Non-pigmented ciliary epithelial cell (primary cell): ENCODE measurements at places on chromosomes 7 and 10.
A peak's percentile ranks its signal among the peaks of the same experiment; 100 is the strongest.

- DNase-seq = no peak
Observed at GRCh38 chr7:191981-192649, at the start of gene FAM20C. TSS of gene FAM20C (plus strand) at chr7:192571. CDS start at chr7:193200, 629 bp downstream.

- DNase-seq = no peak
Observed at GRCh38 chr7:108802650-108803049, 233.0 kb downstream of the DNAJB9 start.

DNA sequence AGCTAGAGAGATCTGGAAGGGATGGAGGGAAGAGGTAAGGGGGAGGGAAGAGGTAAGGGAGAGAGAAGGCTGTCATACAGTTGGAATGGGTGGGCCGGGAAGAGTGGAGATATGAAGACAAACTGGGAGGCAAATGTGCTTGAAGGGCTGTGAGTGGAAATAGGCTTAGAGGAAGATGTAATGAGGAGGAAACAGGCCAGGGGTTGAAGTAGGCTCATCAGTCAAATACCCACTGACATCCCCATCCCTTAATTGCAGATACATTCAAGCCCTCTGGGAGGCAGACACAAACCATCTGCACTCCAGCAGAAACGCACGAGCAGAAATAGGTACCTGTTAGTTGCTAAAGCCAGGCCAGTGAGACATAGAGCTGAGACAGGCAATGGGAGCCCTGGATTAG is 2.1 kb downstream of the SYNPO2L start:
- no peak for DNase-seq

- peak; percentile 11 for DNase-seq
Observed at GRCh38 chr10:98878418-98878817, 357.2 kb downstream of the HPSE2 start.

DNA sequence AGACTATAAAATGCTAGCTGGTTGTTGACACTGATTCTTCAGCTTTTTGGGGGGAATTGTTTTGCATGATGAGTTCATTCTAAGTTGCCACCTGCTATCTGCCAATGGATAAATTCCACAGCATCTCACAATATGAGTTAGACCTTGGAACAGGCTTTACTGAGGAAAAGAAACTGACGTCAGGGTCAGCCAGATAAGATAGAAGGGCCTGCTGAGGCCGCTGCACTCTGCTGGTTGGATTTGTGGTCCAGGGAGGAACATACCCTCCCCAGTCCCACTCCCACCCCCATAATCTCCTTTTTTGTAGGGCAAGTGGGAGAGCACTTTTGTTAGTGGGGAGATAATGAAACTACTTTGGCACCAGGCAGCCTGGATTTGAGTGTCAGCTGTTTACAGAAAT is 110.6 kb upstream of the PRR15 start:
- DNase-seq = no peak

DNA sequence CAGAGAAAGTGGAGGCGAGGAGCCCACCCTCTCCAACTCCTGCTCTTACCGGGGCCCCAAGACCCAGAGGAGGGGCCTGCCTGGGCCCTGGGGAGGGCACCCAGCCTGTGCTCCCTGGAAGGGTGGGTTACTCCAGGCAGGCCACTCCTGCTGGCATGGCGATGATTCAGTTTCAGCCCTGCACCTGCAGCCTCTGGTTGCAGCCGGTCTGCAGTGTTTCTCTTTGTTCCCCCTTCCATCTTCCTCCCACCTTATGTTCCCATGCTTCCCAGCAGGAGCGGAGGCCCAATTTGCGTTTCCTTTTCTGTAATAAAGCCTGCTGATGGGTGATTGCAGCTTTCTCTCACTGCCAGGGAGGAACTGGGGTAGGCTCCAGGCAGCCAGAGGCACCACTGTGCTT is 53.2 kb upstream of the FAM20C start:
- DNase-seq = no peak

- DNase-seq = no peak
Observed at GRCh38 chr7:148507787-148508186, 82.8 kb upstream of the C7orf33 start.

DNA sequence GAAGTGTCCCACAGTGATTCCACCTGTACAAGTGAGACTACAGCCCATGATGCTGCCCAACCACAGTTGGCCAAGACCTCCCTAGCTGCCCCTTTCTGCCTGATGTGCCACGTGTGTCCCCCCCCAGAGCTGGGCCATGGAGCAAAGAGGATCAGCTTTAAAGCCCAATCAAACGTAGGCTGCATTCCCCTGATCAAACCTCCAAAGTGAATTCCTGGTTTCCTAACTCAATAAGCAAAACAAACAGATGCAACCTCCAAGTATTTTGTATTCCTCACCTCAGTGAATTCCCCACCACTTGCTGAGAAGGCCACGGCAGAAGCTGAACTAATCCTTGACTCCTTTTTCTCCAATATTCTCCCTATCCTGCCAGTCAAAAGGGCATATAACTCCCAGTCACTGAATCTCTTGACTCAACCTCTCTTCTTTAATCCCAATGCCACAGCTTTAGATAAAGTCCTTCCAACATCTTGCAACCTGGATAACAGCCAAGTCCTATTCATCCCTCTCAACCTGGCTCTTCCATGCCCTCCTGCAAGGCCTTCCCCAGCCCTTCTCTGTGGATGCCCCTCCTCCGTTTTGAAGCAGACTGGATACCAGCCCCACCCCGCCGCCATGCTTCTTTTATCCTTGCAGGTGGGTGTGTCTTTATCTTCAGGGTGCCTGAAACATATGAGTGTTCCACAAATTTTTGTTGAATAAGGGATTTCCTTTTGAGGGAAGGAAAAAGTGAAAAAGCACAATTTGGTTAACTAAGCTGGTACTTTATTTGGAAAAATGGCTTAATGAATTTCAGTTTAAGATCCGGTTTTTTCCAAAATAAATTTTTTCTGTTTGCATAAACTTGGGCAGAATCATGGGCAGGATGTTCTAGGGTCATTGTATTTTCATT is 285.2 kb upstream of the MKLN1 start:
- DNase-seq = no peak

- no peak for DNase-seq
Observed at GRCh38 chr7:22733761-22734160, 6.8 kb downstream of the IL6 start.

DNA sequence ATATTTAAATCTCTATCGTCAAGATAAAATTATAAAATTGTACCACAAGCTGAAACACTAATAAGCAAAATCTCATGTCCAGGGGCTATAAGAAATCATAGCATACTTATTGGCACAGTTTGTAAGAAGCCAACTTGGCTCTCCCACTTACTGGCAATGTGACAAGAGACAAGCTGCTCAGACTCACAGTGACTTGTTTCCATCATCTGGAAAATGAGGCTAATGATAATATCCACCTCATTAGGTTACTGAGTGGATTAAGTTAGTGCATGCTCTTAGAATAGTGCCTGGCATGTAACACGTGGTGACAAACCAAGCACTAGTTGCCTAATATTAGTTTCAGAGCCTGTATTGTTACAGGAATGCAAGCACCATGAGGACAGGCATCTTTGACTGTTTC is 234.4 kb downstream of the GLI3 start:
- no peak for DNase-seq

GRCh38 chr7:130493275-130493873 is 1.5 kb downstream of the MEST start:
- DNase-seq = no peak

DNA sequence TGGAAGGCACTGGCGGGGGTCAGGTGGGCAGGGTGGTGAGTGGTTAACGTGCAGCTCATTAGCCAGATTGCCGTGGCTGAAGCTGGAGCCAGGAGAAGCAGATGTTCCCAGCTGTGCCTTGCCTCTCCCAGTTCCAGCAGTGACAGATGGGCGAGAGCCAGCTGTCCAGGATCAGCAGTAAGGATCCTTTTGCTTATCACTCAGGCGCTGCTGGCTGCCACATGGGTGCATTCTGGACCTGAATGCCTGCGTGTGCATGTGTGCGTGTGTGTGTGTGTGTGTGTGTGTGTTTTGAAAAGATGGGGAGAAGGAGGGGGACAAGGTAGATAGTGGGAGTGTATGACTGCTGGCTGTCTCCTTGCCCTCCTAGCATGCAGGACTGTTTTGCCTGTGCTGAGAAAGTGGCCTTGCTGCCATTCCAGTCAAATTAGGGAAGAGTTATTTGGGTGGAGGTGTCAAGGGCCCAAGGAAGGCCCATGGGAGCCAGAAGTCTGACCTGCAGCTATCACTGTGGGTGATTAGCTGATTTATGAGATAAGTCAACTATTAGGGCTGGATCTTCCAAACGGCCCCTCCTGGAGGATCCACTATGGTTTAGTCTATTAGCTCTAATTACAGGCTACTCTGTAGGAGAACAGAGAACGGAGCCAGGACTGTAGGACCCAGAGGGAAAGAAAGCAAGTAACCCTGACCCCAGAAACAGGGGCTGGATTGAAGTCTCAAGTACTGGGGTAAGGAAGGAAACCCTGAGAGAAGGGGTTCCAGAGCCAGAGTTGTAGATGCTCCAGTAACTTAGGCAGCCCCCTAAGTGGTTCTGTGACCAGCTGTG is 3.3 kb downstream of the EPHA1 start:
- DNase-seq = no peak

DNA sequence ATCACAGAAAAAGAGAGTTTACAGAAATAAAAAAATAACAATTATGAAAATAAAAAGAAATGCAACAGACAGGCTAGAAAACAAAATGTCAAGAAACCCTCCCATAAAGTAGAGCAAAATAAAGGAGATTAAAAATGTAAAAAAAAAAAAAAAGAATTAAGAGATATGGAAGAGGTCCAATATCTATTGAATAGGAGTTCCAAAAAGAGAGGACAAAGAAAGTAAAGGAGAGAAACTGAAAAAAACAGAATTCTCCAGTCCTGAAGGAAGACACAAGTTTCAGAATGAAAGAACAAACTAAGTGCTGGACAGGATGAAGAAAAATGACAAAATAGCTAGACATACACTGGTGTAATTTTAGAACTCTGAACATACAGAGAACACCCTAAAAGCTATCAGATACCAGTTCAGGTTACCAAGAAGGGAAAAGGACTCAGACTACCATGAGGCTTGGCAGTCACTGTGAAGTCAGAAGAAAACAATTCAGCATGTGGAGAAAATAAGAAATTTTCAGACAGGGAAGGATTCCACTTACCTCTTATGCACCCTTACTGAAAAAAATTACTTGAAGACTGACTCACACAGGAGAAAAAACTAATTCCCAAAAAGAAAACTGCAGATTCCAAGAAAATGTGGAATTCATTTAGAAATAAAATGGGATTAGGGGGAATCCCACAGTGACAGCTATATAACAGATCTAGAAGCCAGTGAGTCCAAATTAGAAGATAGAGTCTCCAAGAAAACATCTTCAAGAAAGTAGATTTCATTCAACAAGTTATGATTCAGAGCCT is 40.4 kb upstream of the ABLIM1 start:
- DNase-seq = no peak

GRCh38 chr10:125608474-125608873 is 74.5 kb downstream of the TEX36 start:
- no peak for DNase-seq

- DNase-seq = no peak
Observed at GRCh38 chr10:51162002-51162401, 87.7 kb downstream of the PRKG1 start.

DNA sequence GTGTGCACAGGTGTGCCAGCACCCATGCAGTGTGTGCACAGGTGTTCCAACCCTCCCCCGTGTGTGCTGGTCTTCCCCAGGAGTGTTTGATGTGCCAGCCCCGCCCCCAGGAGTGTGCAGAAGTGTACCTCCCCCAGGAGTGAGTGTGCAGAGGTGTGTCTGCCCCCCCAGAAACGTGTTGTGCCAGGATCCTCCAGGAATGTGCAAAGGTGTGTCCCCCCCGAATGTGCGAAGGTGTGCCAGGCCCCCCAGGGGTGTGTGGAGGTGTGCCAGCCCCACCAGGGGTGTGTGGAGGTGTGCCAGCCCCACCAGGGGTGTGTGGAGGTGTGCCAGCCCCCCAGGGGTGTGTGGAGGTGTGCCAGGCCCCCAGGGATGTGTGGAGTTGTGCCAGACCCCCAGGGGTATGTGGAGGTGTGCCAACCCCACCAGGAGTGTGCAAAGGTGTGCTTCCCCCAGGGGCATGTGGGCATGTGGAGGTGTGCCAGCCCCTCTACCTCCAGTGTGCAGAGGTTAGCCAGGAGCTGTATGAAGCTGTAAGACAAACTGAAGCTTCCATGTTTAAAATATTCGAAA is 33.2 kb downstream of the CHST15 start:
- DNase-seq = no peak

DNA sequence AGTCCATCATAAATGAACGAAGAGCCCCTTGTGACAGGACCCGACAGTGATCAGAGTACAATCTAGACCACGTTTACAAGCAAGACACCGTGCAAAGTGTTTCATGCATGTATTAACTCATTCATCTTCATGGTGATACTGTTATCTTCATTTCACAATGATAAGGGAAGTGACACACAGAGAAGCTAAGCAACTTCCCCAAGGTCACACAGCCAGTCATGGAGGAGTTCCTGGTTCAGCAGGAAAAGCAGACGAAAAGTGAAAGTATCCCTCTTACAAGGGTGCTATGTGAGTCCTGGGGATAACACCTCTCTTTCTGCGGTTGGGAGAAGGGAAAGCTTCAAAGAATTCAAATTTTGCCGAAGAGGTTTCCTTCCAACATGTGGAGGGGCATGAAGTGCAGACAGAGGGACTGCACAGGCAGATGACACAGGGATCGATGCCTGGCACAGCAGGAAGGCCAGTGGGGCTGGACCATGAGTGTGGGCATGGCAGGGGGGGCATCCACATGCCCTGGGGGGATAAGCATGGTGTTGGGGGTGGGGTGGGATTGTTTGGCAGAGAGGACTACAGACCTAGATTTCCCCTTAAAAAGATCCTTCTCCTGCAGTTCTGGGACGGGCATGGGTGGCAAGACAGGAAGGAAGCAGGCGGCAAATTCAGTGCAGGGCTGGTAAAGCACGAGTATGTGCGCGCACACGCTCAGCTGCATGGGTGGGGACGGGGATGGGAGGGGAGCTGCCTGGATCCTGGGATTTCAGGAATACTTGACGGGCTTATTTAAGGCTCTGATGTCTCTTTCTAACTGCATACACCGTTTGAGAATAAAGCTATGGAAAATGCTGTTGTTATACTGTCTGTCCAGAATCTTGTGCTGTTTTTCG is 33.5 kb upstream of the DDC start:
- no peak for DNase-seq

DNA sequence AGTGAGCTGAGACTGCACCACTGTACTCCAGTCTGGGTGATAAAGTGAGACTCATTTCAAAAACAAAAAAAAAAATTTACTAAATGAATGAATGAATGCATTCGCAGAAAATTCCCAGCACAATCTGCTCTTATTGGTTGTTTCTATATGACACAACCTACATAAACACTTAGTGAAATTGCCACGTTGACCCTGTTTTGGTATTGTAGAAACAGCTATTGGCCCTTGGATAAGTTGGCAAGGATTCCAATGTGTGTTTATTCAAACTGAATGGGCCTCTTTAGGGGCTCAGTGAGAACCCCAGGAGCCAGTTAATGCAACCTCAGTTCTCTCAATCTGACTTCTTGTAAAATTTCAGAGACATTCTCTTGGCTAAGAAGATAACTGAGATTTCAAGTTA is 66.0 kb downstream of the HHEX start:
- no peak for DNase-seq

DNA sequence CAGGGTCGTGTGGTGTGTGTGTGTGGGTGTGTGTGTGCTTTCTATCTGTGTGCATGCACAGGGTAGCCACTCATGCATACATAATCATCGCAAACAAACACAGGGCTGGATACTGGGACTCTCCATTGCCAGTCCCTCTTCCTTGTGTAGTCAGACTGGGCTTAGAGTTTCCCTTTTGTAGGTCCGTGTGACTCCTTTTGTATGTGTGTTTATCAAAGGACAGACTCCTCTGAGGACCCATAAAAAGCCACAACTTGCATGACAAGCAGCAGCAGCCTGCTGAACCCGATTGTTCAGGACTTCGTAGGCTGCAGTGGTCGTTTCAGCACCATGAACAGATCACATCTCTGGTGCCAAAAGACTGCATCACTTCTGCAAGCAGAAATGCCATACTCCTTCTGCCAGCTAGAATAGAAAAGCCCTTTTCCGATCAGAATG is 895 bp downstream of the VSTM2A start:
- DNase-seq = peak; percentile 9
